Activated CD4-positive, alpha-beta T cell treated with anti-CD3 and anti-CD28 coated beads, Interleukin-2, amount 50 U/mL, for 4 hours (primary cell): ENCODE measurements at places on chromosomes 4 and X.

DNA sequence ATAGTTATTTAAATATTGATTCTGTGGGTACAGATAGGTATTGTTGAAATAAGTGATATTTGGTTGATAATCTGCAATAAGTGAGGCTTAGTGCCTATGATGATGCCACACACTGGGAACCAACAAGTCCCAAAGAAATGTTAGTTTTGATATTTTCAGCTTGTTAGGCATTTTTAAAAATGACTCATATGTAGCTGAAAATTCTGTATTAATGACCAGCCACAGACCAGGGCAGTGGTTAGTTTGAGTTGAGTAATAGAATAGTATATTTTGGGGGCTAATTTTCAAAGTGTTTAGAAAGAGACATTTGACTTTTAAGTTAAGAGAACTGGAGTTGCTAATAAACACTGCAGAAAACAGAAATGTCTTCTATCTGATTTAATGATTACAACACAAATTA, 9.4 kb downstream of the INTU start:
- no peak for DNase-seq

DNA sequence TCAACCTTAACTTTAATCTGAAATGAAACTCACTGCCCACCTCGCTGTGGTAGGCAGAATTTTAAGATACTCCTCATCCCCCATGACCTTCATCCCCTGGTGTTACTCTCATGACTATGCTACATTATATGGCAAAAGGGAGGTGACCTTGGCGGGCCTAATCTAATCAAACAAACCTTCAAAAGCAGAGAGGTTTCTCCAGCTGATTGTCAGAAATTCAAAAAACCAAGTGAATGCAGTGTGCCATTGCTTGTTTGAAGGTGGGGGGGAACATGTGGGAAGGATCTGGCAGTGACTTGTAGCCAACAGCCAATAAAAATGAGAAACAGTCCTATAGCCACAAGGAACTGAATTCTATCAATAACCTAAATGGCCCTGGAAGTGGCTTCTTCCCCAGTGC, 48.5 kb downstream of the KLHL8 start:
- no peak for DNase-seq

GRCh38 chr4:88189881-88190585, 31.6 kb upstream of the ABCG2 start:
- no peak for DNase-seq

- no peak for DNase-seq
These were observed 189.0 kb upstream of the HCCS start for GRCh38 chrX:10922159-10922558.

GRCh38 chr4:87574996-87575395, 33.3 kb upstream of the DSPP start:
- DNase-seq, result no peak
